ENCODE measurements at places on chromosomes 2 and 18.

DNA sequence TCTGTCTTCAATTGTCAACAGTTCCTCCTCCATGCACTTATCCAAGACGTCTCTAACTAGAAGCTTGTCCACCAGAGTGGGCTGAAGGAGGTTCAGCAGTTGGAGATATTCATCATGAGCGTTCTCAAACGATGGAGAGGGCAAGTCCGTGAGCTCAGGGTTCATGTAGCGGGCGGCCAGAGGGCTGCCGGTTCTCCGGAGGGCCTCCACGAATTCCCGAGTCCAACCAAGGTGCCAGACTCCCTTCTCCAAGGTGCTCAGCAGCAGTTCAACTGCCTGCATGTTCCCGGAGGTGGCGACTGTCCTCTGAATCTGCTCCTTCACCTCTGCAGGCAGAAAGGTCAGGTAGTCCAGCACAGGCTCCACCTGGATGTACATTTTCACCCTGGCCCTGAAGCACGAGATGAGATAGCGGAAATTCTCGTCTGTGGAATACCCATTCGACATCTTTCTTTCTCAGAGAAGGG lies 590 bp downstream of the IFIH1 start:
- no peak for DNase-seq

DNA sequence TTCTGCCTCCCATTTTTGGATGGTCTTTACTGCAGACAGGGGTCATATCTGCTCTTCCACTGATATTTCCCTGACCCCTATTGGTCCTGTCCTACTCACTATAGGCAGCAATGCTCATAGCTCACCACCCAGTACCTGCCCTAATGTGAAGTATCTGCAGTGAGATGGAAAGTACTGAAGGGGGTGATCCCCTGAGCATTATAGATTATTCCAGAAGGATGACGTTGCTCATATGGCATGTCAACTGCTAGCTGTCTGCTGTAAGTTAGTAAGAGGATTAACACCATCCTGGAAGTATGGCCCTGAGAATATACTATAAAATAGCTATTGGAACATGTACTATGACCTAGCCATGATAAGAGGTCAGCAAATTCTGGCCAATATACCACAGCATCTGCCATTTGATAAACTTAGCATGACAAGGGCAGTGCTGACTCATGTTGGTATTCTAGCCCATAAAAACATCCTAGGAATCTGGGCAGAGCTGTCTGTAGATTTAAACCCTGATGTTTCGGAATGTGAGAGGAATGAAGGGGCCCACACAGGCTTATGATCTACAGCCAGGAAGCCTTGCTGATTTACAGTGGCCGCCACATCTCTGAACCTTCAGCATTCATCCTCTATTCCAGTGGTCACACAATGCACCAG lies 451.4 kb downstream of the TNS1 start:
- no peak for DNase-seq

GRCh38 chr2:119196301-119197125 lies 27.1 kb upstream of the STEAP3 start:
- no peak for DNase-seq

GRCh38 chr2:181367411-181367810 lies 89.8 kb upstream of the ITGA4 start:
- DNase-seq, result no peak

DNA sequence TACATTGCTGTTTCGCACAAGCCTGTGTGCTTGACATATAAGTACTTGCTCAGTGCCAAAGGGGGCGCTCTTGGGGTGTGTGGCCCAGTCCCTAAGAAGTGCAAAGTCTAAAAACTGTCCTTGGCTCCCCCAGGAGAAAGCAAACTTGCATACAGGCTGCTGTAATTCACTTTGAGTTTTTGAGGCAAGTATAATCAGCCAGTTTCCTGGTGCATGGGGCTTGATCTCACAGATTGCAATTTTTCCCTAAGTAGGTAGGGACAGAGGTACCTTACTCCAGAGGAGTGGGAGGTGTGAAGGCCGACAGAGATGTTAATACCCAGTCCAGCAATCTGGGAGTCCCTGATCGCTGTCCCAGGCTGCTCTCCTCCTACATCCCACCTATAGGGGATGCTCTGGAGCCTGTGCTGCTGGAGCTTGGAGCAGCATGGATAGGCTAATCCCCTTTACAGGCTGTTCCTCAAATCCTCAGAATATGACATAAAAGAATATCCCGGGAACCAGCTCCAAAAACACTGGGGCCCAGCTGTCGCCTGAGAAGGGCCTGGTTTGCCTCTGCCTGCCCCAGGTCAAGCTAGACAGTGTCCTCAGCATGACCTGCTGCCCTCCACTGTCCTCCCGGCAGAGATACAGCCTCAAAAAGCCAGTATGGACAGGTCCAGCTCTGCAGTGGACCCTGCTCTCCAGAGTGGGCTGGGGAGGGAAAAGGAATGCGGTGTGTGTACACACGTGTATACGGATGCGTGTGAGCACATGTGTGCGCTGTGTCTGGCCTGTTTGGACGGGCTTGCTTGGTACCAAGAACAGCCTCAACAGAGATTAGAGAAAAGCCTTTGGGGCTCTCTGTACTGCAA lies 136.5 kb upstream of the HAAO start:
- no peak for DNase-seq

DNA sequence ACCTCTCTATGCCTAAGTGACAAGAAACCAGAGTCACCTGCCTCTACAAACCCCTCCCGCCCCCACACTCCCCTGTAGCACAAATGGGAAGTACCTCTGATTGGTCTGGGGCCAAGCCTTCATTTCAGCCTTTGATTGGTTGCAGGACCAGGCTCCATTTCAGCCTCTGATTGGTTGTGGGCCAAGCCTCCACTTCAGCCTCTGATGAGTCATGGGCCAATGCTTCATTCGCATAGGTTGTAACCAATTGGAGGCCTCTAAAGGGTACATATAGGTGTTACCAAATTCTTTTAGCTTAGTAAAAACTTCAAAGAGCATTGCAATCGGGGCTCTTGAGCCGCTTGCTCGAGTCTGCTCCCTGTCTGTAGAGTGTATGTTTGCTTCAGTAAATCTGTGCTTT lies 25.0 kb downstream of the CCDC102B start:
- no peak for DNase-seq

GRCh38 chr2:168787098-168787781 lies 15.2 kb upstream of the NOSTRIN start:
- DNase-seq, result no peak

DNA sequence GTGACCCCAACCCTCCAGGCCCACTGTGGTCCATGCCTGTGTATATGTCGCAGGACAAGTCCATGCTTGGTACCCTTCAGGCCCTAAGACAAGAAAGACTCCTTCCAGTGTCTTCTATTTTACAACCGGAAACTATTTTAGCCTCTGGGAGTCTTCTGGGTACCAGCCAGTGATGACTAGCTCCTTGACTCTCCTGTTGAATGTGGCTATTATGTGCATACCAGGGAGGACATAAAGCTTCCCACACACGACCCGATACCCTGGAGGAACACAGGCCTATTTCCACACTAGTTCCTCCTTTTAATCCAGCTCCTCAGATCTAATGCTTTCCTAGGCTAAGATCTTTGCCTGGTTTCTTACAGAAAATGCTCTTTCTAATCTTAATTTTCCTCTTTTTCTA lies 178.1 kb downstream of the NCKAP5 start:
- DNase-seq, result no peak

DNA sequence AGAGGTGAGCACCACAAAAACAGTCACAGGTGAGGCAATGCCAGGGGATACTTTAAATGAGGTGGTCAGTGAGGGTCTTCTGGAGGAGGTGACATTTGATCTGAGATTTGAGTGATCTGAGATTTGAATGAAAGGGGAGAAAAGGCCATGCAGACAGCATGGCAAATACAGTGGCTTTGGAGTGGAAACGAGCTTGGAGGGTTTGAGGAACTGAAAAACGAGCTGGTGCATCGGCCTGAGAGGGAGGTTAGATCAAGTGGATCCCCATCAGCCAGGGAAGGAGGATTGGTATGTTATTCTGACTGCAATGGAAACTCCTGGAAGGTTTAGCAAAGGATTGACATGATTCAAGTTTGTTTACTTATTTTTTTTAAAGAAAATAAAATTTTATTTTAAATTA lies 245.1 kb downstream of the KCNS3 start:
- no peak for DNase-seq

DNA sequence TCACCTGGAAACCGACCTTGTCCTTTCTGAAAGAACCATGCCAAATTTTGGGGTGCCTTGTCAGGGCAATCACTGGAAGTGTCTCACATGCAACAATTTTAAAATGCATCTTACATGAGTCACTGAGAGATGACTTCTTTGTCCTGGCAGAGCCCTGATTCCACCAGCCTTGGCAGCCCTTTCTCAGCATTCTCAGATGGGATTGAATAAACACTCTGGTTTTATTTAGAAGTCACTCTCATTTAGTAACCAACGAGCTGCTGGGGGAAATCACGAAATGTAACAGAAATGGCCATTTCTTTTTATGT lies 3.8 kb upstream of the ATP8B1 start:
- no peak for DNase-seq

DNA sequence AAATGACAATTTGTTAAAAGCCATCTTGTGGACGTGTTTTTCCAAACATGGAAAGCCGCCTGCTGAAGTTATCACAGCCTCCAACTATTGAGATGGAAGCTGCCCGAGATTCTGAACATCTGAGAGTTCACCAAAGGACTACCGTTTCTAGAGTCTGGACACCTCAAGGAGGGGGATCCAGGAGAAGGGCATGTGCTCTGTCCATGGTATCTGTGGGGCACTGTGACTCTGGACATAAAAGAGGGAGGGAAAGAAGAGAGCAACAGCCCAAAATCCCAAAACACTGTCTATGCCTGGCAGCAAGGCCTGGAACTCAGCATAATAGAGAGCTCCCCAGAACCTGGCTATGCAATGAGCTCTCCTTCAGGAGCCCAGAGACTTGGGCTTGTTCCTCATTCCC lies 319.9 kb downstream of the EN1 start:
- no peak for DNase-seq

DNA sequence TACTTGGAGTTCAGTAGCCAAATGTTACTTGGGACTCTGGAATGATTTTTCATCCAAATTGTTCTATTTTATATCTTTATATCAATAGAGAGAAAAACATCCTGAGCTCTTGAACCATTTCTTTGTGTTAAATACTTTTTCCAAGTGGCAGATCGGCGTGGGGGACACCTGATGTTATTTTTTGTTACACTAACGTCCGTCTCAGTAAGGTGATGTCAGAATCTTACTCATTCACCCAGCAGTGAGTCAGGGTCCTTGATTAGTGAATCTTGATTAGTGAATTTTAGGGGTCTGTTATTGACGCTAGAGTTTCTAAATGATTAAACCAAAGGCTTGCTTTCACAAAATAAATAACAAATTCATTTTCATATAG lies 1.7 kb downstream of the MIB1 start:
- DNase-seq, result no peak

- DNase-seq, result no peak
Observed at GRCh38 chr2:100761365-100761764, 58.6 kb upstream of the NPAS2 start.

- no peak for DNase-seq
Observed at GRCh38 chr2:127901339-127902056, 15.7 kb upstream of the AMMECR1L start.

GRCh38 chr2:15191789-15192188 lies 369.3 kb downstream of the NBAS start:
- DNase-seq, result no peak

GRCh38 chr2:67182884-67183283 lies 214.2 kb upstream of the ETAA1 start:
- DNase-seq, result no peak

DNA sequence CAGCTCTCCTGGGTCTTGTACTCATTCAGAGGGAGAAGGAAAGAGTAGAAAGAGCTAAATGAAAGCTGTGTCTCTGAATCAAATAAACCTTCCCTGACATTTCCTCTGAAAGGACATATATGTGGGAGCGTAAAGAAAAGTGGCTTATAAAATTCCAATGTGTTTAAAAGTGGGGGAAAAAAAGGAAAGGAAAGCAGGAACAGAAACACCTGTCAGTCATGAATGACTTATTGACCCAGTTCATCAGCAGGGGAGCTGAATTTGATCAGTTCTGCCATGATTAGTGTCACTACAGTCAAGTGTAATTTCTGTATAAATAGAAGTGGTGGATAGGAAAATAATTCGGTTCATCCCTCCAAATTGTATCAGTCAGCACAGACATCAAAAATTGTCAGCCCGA lies 382.5 kb downstream of the ERBB4 start:
- no peak for DNase-seq

- DNase-seq, result no peak
Observed at GRCh38 chr18:70453058-70453775, 164.4 kb downstream of the SOCS6 start.

- no peak for DNase-seq
Observed at GRCh38 chr18:2588666-2589344, 17.4 kb downstream of the NDC80 start.

GRCh38 chr2:146068051-146068450 lies 1548.1 kb upstream of the ZEB2 start:
- DNase-seq, result no peak

- DNase-seq, result no peak
Observed at GRCh38 chr2:144424559-144425240, 95.2 kb downstream of the ZEB2 start.

GRCh38 chr2:204486805-204487204 lies 58.5 kb upstream of the PARD3B start:
- DNase-seq, result no peak

GRCh38 chr18:58225101-58225500 lies 181.1 kb downstream of the NEDD4L start:
- no peak for DNase-seq

- no peak for DNase-seq
Observed at GRCh38 chr2:132857319-132857718, 187.3 kb upstream of the LYPD1 start.

- no peak for DNase-seq
Observed at GRCh38 chr2:118493213-118493612, 354.2 kb downstream of the EN1 start.

- peak; percentile 15 for DNase-seq
Observed at GRCh38 chr18:59267503-59268126, 5.6 kb downstream of the RAX start.

DNA sequence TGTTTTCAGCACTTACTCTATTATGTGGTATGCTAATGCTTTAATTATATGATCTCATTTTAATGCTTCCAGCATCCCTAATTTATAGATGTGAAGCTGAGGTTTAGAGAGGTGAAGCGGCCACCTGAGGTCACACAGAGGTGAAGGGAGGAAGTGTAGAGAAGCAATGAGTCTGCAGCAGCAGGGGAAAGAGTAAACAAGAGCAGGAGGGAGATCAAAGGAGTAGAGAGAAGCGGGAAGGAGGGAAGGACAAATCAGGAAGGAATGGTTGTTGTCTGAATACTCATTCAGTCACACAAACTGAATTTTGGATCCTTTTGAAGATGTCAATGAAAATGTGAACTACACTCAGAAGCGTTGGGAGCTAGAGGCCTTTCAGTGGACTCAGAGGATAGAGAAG lies 130.0 kb downstream of the CPS1 start:
- no peak for DNase-seq

Data from NCI-H1105 (cell line).